ENCODE measurements at places on chromosomes 2 and 18. TPM values are rescaled to one million over a fixed set of nuclear protein-coding genes. Genes with fewer than 3 reads are reported as not detected.

DNA sequence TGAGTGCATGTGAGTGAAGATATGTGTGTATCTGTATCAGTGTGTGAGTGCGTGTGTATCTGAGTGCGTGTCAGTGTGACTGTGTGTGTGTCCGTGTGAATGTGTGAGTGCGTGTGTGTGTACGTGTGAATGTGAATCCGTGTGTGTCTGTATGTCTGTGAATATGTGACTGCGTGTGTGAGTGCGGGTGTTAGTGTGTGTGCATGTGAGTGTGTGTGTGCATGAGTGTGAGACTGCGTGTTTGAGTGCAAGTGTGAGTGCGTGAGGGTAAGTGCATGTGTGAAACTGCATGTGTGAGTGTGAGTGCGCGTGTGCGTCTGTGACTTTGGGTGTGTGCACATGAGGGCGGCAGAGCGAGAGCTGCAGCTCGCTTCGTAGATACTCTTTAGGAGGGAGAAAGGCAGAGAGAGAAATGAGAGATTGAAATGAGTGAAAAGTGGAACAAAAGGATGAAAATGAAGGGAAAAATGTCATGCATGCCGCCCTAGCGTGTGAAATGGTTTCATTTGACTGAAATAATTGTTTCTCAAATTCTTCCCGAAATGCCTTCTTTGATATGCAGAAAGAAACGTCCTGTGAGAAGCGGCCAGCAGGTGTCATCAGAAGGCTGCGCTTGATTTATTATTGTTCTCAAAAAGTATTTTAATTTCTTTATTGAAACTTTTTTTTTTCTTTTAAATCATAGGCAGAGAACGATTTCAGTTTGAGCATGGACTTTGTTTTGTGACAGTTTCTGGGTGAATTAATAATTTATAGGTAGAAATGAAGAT, 25.6 kb downstream of the ZNF407 start:
- no peak for DNase-seq

DNA sequence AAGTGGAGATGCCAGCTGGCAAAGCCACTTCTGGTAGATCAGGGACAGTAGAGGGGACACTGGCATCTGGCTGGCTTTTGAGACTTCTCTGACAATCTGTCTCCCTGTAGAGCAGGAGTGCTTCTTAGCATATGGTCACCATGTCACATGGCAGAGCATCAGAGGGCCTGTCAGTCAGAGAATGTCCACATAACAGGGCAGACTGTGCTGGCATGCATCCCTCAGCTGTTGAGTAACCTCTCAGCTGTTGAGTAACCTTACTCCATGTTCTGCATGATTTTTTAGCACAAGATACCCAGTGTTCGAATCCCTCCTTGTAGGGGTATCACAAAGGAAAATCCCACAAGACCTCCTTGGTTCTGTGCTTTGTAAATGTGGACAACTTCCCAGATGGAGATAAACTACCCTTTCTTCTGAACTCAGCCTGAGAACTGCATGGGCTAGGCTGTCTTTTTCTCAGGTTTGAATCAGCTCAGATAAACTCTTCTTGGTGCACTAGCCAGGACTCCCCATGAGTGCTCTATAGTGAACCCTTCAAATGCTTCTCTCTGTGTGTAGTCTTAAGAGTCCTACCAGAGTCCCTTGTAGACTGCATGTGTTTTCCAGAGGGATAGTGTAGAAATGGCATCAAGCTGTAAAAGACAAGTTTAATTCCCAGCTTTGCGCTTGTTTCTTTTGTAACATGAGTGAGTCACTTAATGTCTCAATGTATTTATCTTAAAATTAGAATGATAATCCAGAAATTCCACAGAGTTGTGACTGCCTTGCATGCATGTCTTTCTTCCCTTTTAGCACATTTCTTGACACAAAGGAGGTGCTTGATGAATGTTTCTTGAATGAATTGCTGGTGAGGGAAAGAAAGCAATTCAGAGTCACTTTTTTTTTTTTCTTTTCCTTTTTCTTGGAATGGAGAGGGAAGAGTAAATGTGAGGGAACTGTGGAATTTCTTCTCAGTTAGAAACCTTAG, 442.3 kb upstream of the HNMT start:
- DNase-seq, result no peak

GRCh38 chr2:85390941-85391669, 19.1 kb downstream of the CAPG start:
- DNase-seq, result no peak

GRCh38 chr2:143505542-143505941, 376.3 kb downstream of the ARHGAP15 start:
- DNase-seq, result no peak

DNA sequence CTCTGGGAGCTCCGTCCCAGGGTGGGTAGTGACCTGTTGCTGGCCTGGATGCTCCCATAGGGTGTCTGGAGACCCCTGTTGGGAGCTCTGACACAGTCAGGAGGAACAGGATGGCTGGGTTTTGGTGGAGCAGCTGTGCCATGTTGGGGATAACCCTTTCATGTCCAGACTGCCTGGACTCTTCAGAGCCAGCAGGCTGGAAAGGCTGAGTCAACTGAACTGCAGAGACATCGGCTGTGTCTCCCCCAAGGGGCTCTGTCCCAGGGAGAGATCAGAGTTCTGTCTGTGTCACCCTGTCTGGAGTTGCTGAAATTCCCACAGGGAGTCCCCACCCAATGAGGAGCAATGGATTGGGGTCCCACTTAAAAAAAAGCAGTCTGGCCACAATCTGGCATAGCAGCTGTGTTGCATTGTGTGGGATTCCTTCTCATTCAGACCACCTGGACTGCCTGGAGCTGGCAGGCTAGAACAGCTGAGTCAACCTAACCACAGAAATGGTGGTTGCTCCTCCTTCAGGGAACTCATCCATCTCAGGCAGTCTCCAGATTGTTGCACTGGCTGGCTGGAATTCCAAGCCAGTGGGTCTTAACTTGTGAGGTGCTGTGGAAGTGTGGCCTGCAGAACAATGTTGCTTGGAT, 37.2 kb downstream of the AGPS start:
- no peak for DNase-seq

- DNase-seq, result no peak
These were observed 6.0 kb downstream of the RSAD2 start for GRCh38 chr2:6883448-6884122.

DNA sequence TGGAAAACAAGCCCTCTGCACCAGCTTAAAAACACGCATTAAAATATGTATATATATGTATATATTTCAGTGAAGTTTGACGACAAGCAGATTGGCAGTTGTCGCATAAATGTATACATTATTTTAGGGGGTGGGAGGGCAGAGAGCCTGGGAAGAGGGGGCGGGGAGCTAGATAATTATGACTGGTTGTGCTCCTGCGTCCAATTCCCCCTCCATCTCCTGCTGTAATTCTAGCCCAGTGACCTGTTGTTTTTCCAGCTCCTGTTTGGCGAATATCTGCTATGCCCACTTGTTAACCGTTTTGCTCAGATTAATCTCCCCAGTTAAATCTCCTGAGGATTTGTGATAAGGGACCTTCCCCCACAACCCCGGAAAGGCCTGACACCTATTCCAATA, 656 bp downstream of the UNC80 start:
- no peak for DNase-seq

- DNase-seq, result no peak
These were observed 1589.5 kb upstream of the PIK3C3 start for GRCh38 chr18:40365526-40365925.

GRCh38 chr2:237791977-237792727, 6.4 kb upstream of the RBM44 start:
- no peak for DNase-seq

- DNase-seq, result no peak
These were observed 5.3 kb downstream of the RNF138 start for GRCh38 chr18:32096946-32097345.

- DNase-seq, result no peak
These were observed 49.9 kb upstream of the DAPL1 start for GRCh38 chr2:158745067-158745865.

DNA sequence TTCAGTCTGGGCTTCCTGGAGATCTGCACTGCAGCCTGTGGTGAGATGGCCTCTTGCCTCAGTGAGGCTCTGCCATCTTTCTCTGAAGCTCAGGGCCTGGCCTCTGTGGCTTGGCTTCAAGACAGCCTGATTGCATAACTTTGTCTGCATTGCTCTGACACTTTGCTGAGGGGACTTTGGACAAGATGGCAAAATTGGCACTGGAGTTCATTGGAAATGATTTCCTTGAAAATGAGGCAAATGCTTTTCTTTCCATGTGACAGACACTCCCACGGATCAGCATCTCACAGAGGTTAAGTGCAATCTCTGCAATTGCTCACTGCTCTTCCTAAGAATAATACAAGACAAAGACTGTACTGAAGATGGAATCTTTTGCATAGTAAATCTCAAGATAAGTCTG, 166.8 kb downstream of the KCNS3 start:
- DNase-seq, result no peak

DNA sequence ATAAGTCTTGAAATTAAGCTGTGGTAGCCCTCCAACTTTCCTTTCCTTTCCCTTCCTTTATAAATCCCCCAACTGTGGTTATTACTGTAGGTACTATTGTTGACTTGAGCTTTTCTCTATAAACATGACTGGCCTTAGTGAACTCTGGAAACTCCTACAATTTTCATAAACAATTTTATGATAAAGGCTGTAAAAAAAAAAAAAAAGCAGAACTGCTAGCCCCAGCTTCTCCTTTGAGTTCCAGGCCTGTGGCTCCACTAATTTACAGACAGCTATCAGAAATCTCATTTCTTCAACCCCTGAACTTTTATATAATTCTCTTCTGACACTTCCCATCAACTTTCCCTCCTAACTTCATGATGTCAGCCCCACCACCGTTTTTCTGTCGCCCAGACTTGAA, 174.3 kb downstream of the IKZF2 start:
- no peak for DNase-seq

- DNase-seq, result no peak
These were observed 894.1 kb downstream of the SLC4A3 start for GRCh38 chr2:220521551-220521950.

DNA sequence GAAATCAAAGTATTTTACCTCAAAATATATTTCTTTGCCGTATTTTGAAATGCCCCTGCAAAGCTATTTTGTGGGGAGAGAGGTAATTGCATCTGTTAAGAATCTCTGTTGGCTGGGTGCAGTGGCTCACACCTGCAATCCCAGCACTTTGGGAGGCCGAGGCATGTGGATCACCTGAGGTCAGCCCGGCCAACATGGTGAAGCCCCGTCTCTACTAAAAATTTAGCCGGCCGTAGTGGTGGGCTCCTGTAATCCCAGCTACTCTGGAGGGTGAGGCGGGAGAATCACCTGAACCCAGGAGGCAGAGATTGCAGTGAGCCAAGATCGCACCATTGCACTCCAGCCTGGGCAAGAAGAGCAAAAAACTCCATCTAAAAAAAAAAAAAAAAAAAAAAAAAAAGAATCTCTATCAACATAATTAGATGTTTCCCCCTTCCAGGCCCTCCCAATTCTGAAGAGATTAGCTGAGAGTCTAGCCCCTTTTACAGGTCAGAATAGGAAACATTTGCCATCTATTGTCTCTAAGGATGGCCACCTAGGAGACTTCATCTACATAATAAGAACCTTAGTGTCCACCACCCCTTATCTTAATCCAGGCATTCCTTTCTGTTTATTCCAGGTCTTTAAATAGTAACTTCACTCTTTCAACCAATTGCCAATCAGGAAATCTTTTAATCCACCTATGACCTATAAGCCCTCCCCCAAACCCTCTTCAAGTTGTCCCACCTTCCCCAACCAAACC, 3.5 kb upstream of the TRAPPC8 start:
- DNase-seq, result no peak

- no peak for DNase-seq
These were observed 70.8 kb upstream of the FSHR start for GRCh38 chr2:49225126-49225525.

DNA sequence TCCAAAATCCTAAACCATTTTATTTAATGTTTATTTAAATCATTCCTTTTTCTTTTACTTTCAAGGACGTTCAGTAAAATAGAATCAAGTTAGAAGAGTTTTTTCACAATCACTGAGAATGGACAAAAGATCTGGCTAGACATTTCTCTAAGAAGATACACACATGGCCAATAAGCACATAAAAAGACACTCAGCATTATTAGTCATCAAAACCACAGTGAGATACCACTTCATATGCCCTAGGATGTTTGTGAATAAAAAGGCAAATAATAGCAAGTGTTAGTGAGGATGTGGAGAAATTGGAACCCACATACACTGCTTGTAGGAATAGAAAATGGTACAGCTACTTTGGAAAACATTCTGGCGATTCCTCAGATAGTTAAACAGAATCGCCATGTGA, 76.1 kb downstream of the RHBDD1 start:
- DNase-seq, result no peak

GRCh38 chr2:22037274-22037673, 913.5 kb downstream of the TDRD15 start:
- no peak for DNase-seq

GRCh38 chr2:145747715-145748114, 1227.8 kb upstream of the ZEB2 start:
- no peak for DNase-seq

DNA sequence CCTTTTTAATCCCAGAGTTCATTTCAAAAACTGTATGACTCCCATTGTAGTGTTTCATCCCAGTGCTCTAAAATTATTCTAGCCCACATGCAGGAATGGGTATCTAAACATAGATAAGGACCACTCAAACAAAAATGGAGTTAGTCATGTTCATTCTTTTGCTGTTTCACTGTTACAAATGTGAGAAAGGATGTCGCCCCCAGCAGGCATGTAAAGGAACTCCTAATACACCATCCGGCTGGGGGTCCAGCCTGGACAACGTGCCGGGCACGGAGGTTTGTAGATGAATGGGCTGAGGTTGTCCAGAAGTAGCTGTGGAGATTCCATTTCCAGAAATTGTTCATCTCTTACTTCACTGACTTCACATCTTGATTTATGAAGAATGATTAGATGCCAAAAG, 101.9 kb upstream of the RAB12 start:
- DNase-seq, result no peak

DNA sequence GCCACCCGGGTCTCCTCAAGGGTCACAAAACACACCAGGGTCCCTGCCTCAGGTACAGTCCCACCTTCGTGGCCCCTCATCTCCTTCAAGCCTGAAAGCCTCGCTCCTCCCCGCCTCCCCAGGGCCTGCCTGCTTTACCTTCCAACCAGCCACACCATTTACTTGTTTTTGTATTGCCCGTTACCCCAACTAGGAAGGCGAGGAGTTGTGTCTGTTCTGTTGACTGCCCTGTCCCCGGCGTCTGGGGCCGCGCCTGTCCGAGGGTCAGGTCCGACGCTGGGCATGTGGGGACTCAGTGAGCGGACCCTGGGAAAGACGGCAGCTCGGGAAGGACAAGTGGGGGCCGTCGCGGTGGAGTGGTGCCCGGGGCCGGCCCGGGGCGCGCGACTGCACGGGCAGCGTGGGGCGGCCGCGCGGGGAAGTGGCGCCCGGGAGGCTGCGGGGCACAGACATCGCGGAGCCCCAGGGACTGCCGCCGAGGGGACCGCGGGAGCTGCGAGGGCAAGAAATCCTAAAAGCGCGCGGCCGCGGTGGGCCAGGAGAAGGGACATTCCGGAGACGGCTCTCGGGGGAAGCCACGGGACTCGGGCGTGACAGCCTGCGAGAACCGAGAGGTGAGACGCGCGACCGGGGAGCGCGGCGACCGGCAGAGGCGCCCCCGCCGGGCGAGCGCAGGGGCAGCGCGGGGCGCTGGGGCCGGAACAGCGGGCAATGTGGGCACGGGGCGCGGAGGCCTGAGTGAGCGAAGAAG, 797 bp upstream of the GRHL1 start:
- DNase-seq, result no peak

- DNase-seq, result no peak
These were observed 47.2 kb downstream of the BOLA3 start for GRCh38 chr2:74100254-74101216.

GRCh38 chr2:118124288-118124891, 36.1 kb downstream of the INSIG2 start:
- no peak for DNase-seq

The DES gene
- total RNA-seq, result 100 TPM

The MEP1B gene
- total RNA-seq, result not detected

The DUSP2 gene
- total RNA-seq, result 124 TPM

The IL36G gene
- 13.4 TPM for total RNA-seq

The CREB1 gene
- 58.7 TPM for total RNA-seq

The ZC3H8 gene
- 58.7 TPM for total RNA-seq

The TMEM182 gene
- total RNA-seq, result 0.49 TPM
